ENCODE measurements at places on chromosomes 4 and X.

DNA sequence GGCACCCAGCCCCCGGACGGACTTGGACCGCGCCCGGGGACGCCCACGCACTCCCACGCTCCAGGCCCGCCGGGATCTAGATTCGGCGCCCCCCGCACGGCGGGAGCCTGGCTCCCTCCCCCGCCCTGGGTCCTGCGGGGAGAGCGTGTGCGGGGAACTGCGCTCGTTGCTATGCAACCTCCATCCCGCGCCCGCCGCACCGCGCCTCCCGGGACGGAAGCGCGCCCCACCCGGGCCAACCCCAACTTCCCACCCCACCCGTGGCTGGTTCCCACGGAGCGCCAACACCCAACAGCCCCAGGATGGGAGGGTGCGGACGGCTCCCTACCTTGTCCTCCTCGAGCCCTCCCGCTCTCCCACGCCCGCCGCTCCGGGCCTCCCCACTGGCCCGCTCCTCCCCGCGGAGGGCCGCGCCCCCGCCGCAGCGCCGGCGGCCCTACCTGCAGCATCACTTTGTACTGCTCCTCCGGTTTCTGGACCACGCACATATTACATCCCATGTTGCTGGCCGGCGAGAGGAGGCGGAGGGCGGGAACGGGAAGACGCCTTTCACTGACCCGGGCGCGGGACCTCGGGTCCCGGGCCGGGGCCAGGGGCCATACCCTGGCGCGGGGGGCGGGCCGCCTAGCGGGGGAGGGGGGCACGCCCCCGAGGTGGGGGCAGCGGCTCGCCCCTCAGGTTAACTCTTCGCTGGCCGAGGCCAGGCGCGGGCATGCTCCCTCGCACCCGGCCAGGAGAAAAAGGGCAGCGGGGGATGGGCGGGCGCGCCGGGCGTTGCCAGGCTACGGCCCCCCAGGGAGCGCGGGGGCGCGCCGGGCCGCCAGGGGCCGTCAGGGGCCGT is at the start of gene PDZD4:
TSS of gene PDZD4 (minus strand) at position 746 of the 841 bp plus-strand sequence. CDS start at position 500, 246 bp downstream.
- DNase-seq: no peak

GRCh38 chr4:55314141-55314820 is 31.8 kb upstream of the SRD5A3 start:
- DNase-seq: no peak

- DNase-seq: no peak
These were observed 49.8 kb downstream of the SMPX start for GRCh38 chrX:21708116-21708515.

DNA sequence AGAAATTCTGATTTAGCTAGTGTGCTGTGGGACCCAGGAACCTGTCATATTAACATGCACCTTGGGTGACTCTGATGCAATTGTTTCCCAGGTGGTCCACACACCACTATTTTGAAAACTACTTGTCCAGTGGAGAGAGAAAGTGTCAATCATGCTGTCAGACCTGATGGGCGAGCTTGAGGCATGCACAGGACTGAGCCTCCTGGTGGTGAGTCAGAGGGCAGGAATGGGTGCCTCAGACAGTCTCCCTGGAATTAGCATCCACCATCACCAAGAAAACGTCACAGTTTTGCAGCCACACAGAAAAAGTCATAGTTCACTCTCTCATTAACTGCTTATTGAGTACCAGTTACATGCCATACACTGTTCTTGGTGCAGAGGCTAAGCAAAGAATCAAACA is 181.8 kb upstream of the MAOA start:
- DNase-seq: no peak

DNA sequence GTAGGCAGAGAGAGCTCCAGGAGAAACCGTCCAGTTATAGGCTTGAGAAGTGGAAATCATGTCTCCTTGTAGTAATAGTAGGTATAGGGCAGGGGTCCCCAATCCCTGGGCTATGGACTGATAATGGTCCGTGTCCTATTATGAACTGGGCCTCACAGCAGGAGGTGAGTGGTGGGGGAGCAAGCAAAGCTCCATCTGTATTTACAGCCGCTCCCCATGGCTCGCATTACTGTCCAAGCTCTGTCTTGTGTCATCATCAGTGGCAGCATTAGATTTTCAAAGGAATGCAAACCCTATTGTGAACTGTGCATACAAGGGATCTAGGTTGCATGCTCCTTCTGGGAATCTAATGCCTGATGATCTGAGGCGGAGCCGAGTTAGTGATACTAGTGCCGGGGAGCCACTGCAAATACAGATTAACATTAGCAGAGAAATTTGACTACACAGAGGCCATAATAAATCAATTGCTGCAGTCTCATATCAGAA is 67.6 kb downstream of the MRPL1 start:
- no peak for DNase-seq

DNA sequence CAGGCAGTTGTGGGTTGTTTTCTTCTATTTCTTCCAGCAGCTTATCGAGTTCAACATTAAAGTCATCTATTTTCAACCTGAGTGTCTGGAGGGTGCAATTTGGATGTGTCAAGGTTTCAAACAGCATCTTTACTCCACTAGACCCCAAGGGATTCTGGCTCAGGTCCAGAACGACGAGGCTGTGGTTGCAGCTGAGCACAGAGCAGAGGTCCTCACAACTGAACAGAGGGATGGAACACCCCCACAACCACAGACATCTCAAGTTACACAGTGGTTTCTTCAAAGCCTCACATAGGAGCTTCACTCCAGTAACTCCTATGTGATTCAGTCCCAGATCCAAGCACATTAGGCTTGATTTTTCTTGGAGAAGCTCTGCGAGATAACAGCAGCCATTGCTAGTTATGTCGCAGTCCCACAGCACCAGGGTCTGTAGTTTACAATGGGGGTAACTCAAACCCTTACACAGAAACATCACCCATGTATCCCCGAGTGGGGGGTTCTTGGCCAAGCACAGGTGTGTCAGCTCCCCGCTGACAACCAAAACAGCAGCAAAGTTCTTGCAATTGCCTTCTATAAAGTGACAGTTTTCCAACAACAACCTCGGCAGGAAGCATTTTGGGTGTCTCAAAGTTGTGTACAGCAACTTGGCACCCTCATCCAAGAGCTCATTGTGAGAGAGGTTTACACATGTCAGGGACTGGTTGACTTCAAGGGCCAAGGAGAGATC is 2.8 kb downstream of the NLRP2B start:
- no peak for DNase-seq

- no peak for DNase-seq
These were observed at the start of gene TMEM150C for GRCh38 chr4:82561786-82562563. TSS of gene TMEM150C (minus strand) at chr4:82561988. CDS start at chr4:82504657, 57,331 bp downstream.
